ENCODE measurements at places on chromosomes 4 and X.

GRCh38 chr4:13615161-13615560, 12.4 kb downstream of the BOD1L1 start:
- no peak for DNase-seq

- no peak for DNase-seq
These were observed 101.0 kb downstream of the PAPSS1 start for GRCh38 chr4:107619066-107619465.

GRCh38 chr4:56314207-56314915, 72.9 kb downstream of the AASDH start:
- DNase-seq, result no peak

DNA sequence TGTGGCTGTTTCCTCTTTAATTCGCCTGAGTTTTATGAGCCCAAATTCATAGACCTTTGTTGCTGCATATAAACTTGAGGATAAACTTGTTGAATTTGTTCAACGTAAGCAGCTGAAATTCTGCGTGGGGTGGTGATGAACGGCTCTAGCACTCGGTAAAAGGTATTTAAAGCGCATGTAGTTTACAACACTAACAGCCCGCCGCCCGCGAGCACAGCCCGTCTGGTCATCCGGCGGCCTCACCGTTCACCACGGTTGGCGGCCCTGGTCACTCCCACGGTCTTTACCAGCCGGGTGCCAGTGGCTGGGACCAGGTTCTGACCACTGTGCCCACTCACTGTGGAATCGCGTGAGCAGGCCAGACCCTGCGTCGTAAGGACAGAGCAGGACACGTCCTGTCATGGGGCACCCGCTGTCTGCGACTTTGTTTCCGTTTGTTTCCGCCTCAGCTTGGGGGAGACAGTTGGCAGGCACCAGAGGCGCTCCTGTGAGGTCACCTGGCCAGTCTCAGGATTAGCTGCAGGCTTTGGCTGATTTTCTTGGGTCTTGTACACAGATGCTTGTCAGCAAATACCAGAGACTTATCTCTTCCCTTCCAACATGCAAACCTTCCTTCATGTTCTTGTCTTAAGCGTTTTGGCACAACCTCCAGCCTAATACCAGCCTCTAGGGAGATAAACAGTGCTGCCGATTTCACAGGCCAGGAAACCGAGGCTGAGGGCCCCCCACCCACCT, 36.8 kb upstream of the SPON2 start:
- DNase-seq, result no peak

DNA sequence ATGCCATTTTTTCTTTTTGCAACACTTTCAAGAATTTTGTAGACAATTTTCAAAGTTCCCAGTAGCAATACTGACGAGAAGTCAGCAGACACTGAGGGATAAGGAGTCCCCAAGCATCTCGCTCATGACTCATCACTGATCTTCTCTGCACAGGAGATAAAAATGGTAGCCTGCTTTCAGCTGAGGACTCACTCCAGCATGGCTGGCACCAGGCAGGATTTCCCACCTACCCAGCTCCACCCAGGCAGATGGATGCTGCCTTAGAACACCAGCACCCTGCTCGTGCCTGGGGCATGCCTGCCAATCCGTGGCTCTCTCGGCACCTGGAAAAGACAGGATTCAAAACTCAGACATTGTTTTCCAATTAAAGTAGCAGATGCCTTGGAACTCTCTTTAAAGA, 24.9 kb downstream of the JAKMIP1 start:
- no peak for DNase-seq

DNA sequence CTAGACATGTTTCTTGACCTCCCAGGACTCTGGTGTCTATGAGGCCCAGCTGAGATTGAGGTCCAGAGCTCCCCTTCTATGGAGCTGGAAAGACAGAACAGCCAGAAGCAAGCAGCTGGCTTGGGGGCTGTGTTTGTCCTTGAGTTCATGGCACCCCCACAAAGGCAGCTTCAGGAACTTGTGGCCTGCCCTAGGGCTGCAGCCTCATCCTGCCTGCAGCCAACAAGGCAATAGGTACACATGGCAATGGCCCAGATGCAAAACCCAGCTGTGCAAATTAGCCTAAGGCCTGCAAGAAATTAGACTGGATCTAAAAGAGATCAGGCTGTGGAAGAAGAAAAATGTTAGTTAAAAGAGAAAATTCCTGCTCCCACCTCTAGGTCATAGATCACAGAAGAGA, 131.7 kb upstream of the NALF2 start:
- no peak for DNase-seq

- no peak for DNase-seq
These were observed 59.1 kb downstream of the FBXW7 start for GRCh38 chr4:152476796-152477195.

DNA sequence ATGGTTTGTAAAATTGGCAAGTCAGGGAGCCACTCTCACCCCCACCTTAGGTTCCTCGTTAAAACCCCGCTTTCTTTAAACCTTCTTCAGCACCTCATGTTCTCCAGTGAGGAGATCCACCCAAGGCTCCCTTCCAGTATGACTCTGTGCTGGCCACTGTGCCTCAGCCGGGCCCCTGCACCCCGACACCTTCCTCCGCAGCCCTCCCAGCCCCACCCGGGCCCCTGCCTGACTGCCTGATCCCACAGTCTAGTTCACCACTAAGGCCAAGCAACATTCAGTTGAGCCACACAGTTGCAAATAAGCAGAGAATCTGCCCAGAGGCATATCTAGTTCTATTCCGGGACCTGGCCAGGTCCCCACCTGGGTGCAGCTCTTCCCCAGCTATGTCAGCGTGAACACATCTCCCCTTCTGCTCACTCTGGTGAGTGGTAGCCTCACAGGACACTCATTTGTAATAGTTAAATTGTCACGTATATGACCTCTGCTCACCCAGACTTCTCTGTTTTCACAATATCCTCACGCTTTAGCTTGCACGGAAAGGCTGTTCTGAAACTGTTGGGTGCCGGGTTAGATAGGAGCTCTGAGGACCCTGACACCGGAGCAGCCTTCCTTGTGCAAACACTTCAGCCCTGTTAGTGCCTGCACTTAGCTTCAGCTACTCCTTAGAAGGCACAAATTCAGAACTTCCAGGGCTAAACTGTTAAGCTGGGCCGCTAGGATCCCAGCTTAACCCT, 146.8 kb downstream of the DCTD start:
- no peak for DNase-seq

- no peak for DNase-seq
These were observed 62.7 kb downstream of the ANTXR2 start for GRCh38 chr4:80010316-80010715.

DNA sequence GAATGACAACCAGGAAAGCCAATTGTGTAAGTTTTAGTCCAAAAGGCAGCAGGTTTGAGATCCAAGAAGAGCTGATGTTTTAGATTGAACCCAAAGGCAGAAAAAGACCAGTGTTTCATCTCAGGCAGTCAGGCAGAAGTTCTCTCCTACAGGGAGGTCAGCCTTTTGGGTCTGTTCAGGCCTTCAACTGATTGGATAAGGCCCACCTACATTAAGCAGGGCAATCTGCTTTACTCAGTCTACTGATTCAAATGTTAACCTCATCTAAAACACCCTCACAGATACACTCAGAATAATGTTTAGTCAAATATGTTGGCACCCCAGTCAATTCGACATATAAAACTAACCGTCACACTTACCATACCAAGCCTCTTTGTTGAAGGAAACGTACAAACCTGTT, 134.2 kb upstream of the NEIL3 start:
- DNase-seq, result no peak

- DNase-seq, result no peak
These were observed 40.6 kb downstream of the GUCY2F start for GRCh38 chrX:109441266-109441665.

Data from DMS153 (cell line).